ENCODE measurements at places on chromosomes 4 and X.
A peak's percentile ranks its signal among the peaks of the same experiment; 100 is the strongest.

DNA sequence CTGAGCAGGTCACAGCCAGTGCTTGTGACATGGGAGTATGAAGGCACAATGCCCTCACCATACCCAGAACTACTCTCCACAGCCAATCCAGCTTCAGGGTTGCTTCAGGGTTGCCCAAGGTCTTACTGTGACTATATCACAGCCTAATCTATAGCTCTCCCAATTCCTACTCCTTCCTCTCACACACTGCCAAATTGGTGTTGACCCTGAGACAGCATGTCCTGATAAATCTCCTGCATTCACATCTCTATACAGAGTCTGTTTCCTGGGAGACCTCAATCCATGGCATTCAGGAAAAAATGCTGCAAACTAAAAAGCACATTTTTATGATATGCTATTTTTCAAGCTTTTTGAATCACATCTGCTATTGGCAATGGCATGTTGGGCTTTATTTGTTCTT lies 456.7 kb downstream of the GRID2 start:
- DNase-seq: no peak

GRCh38 chr4:144289667-144290428 lies 149.3 kb upstream of the GYPA start:
- no peak for DNase-seq

DNA sequence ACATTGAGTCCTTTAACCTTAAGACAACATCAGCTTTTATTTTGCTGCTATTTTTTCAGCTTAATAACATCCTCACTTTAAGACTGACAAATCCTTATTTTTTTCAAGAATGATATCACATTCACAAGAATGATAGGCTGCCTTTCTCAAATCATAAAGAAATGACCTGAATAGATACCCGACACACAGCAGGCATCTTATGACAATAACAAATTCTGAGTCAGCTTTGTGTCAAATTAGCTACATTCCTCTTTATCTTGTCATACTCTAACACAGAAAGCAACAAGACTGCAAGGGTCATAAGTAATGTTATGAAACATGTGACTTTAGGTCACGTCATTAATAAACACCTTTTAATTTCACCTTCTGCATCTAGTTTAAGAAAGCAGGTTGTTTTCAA lies 2387.6 kb downstream of the PCDH7 start:
- DNase-seq: no peak

GRCh38 chr4:163331629-163332376 lies 593 bp downstream of the NPY1R start:
- DNase-seq: peak; percentile 44

GRCh38 chr4:177671387-177671786 lies 229.2 kb upstream of the AGA start:
- no peak for DNase-seq

DNA sequence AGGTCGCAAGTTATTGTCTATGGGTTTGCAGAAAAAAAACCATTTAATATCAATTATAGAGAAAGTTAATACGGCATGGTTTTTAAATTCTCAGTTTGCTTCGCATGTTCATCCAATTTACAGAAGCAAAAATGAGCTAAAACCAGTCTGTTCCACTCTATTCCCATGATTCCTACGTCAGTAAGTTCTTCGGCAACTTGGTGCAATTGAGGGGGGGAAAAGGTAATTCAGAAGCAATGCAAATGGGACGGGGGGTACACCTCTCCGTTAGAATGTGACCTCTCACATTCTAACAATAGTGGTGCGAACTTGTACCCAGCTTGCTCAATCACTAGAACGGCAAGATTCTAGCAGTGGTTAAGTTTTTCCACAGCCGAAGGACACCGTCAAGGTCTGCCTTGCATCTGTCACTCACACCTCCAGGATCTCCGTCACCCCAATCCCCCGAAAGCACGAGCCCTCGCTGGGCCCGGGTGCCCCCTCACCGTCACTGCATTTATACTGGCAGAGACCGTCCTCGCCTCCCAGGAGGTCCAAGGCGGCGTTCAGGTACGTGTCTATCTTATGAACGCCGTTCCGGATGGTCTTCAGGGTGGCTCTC lies 653 bp downstream of the PLA2G12A start:
- no peak for DNase-seq

GRCh38 chr4:96227515-96227914 lies 387.6 kb downstream of the PDHA2 start:
- DNase-seq: no peak

GRCh38 chr4:108068442-108068841 lies 78.8 kb downstream of the HADH start:
- DNase-seq: no peak

GRCh38 chr4:14025891-14026290 lies 398.4 kb upstream of the BOD1L1 start:
- no peak for DNase-seq

DNA sequence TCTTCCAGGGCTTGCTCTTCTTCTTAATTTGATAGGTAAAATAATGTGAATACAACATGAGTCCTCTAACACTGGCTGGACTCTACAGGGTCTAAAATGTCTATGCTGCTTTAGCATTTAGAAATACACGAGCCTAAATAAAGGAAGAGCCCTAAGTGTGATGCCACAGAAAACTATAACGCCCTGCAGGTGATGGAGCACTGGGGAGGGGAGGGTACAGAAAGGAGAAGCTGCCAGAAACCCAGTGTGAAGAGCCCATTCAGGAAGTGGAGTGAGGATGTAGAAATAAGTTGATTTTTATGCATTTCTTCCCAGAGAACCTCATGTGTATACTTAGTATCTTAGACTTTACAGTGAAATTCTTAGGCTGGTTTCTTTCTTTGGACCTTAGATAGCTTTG lies 83.4 kb downstream of the TNIP2 start:
- no peak for DNase-seq

- DNase-seq: no peak
Observed at GRCh38 chr4:154984616-154985015, 203.5 kb downstream of the RBM46 start.

DNA sequence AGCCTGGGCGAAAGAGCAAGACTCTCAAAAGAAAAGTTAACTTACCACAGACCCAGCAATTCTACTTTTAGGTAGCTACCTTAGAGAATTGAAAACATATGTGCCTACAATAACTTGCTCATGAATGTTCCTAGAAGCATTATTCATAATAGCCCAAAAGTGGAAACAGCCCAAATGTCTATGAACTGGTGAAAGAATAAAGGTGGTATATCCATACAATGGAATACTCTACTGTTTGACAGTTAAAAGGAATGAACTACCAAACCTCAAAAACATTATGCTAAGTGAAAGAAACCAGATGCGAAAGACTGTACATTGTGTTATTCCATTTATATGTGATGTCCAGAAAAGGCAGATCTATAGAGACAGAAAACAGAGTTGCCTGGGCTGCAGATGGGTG lies 131.4 kb downstream of the UCHL1 start:
- no peak for DNase-seq

DNA sequence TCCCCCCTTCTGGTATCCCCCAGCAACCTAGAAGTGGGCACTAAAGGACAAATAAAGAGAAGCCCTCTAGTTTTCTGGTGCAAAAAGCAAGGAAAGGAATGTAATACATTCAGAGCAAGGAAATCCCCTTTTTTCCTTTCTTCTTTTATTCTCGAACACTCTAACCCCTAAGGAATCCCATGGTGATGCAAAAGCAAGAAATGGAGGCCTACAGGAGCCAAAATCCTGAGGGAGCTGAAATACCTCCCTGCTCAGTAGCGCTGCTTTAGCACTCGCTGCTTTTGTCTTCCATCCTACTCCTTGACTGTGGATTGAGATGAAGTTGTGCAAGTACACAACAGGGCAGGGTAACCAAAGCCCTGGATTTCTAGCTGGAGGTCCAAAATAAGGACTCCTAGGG lies 251.0 kb downstream of the PRDM5 start:
- DNase-seq: no peak

DNA sequence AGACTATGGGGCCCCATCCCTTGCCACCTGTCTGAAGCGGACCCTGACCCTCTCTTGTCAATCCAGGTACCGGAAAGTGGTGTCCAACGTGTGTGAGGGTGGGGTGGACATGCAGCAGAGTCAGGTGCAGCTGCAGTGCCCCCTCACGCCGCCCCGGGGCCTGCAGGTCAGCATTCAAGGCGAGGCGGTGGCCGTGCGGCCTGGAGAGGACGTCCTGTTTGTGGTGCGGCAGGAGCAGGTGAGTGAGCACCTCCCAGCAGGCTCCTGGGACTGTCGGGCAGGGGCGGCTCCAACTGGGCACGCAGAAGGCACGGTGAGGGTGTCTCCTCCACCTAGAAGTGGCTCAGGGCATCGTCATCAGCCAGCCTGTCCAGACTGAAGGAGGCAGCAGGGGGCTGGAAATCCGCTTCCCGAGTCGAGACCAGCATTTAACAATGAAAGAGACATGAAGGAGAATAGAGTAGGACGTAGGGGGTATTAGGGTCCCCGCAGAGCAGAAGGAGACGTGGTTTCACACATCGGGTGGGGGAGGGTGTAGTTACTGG lies 221.6 kb downstream of the AFAP1 start:
- DNase-seq: no peak

DNA sequence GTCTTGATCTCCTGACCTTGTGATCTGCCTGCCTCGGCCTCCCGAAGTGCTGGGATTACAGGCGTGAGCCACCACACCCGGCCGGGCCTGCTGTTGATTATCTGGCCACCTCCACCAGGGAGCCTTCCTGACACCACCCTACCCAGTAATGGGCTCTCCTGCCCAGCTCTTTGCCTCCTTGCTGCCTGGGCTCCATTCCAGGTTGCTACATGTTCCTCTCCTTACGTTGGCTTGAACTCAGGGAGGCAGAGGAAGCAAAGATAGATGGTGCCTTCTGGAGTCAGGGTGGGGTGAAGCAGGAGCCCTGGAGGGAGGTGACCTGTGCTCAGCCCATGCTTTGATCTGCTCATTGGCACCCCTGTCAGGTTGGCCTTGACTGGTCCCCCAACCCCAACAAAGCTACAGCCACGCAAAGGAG lies 26.3 kb downstream of the FLNA start:
- DNase-seq: peak; percentile 49

DNA sequence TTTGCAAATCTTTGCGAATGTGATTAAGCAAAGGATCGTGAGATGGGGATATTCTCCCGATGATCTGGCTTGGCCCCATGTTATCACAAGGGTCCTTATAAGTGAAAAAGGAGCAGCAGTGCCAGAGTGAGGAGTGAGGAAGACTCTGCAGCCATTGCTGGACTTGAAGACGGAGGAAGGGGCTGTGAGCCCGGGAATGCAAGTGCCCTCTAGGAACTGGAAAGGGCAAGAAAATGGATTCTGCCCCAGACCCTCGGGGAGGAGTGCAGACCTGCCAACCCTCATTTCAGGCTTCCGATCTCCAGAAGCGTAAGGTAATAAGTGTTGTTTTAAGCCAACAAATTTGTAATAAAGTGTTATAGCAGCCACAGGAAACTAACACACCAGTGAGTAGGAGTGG lies 76.3 kb downstream of the EVC start:
- no peak for DNase-seq

DNA sequence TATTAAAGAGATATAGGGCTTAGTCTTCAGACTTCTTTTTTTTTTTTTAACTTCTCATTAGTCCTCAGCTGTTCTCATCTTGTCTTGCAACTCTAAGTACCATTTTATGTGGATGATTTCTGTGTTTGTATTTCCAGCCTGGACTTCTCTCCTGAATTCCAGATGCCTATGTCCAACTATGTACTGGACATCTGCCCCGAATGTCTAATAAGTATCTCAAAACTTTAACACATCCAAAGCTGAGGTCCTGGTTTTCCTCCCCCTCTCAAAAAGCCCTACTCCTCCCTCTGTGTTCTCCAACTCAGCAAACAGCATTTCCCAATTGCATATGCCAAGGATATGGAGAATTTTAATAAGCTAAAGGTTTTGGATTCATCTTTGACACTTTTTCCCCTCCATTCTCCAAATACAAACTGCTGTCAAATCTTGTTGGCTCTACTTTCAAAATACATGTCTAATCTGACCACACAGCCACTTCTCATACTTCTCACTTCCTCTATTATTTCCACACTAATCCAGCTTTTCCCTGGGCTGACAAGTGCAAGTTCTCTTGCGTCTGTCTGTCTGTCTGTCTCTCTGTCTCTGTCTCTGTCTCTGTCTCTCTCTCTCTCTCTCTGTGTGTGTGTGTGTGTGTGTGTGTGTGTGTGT lies 79.8 kb downstream of the CLCN5 start:
- DNase-seq: no peak

GRCh38 chr4:137611998-137612700 lies 79.9 kb upstream of the PCDH18 start:
- DNase-seq: no peak

DNA sequence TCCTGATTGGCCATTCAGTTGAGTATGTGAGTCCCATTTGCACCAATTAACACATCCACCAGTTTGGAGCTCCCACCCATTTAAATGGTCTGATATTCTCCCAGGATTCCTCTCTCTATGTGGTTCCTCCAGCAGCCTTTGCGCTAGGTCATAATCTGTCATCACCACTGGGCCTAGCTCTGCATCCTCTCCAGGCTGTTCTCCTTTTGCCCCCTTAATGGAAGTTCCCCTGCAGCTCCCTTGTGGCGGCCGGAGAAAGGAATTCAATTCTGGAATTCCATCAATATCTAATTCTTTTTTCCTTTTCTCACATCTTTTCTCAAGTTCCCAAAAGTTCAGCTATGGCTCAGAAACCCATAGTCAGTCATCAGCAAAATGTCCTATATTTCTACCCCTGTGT lies 2184.4 kb upstream of the AGA start:
- no peak for DNase-seq

DNA sequence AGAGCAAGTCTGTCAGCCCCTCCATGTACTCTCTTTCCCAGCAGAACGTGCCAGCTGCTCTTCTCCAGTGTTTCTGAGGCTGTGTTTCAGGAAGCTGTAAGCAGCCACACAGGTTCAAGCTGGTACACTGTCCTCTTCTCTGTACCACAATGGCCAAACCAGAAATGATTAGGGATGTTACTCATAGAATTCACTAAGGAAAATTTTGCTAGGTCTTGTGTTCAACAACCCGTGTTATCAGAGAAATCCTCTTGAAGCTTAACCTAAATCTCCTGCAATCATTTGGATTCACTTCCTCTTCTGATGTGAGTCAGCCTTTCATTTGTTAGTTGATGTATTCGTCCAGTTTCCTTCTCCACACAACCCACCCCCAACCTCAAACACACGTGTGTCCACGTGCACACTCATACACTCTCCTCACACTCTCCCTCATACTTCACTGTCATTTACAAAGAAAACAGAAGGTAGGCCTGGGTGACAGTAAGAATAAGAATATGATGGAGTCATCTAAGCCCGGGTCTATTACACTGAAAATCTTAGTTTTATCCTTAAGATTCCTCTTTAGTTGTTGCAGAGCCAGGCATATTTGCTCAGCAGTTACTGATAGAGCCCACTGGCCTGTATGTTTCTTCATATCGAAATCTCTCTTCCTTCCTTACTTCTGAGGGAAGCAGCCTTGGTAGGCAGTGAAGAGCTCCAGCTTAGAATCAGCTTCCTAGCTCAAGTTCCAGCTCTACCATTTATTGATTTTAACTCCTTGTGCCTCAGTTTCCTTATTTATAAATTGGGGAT lies 63.4 kb downstream of the DCUN1D4 start:
- no peak for DNase-seq

DNA sequence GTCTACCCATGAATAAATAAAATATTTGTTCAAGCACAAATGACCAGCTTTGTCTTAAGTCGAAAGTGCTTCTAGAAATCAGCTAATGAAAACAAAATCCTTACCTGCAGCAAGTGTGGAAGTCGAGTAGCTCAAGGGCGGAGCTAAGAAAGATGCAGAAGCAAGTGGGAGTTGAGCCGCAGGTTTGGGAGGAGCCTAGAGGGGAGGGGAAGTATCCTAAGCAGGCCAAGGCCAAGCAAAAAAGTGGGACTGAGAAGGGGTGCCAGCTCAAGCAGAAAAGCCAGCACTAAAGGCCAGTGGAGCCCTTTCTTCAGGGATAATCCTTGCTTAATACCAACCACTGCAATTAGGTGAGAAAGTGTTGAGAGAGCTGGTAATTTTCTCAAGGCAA lies 60.8 kb downstream of the DLG3 start:
- no peak for DNase-seq

Data from MG63 (cell line).